ENCODE measurements at places on chromosomes 1 and 21.

DNA sequence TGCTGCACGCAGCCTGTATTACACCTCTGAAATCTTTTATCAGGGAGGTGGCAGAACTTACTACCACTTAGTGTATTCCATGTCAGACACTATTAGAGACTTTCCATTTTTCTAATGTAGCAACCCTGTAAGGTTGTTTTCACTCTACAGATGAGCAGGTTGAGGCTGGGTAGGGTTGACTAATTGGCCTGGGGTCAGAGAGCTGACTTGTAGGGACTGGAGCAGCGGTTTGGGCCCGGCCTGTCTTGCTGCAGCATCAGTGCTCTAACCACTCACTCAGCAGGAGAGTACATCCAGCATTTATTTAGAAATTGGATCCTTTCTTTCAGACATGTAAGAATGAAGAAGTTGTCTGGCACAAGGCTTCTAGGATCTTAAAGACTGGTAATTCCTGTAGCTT is 25.7 kb upstream of the NBL1 start:
- DNase-seq, result no peak

GRCh38 chr1:109089242-109090015 is 1.1 kb upstream of the TMEM167B start:
- peak; percentile 41 for DNase-seq

DNA sequence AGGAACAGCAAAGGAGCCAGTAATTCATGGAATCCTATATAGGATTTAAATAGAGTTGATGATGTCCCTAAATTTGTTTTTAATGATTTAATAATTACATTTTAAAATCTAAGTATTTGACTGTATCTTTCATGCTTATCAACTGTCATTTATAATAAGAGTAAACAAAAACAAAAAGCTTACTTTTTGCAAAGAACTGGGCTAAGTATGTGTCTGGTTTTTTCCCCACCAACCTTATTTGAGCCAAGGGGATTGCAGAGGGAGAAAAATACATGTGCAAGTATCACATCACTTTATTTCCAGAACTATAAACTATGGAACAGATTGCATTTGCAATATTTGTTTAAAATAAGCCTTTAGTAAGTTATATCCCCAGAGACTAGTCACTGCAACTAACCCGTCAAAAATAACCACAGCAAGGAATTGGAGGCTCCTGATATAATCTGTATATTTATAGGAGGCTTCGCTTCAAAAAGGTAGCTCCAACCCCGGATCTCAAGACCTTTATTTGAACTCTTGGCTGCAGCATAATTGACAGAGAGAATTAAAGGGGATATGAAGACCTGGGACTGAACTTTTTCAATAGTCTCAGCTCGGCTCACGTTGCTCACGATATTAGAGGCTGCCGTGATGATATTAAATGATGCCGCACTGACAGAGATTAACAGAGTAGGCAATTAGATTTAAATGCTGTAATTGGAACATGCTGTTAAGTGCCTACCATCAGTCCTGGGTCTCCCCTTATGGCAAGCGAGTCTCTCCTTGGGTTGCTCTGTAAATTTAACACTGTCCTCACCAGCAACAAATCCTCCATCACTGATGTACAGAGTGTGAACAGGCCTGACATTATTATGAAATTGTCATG is 329.1 kb upstream of the NFIA start:
- DNase-seq, result no peak

- no peak for DNase-seq
These were observed 26.6 kb downstream of the ATF6 start for GRCh38 chr1:161792740-161793139.

- DNase-seq, result no peak
These were observed 371.7 kb upstream of the BRINP3 start for GRCh38 chr1:190849346-190849745.

DNA sequence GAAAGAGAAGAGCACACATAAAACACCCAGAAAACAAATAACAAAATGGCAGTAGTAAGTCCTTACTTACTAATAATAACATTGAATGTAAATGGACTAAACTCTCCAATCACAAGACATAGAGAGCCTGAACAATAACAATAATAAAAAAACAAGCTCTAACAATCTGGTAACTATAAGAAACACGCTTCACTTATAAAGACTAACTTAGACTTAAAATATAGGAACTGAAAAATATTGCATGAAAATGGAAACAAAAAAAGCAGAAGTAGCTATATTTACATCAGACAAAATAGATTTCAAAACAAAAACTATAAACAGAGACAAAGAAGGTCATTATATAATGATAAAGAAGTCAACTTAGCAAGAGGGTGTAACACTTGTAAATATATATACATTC is 83.1 kb upstream of the LYPLAL1 start:
- no peak for DNase-seq

DNA sequence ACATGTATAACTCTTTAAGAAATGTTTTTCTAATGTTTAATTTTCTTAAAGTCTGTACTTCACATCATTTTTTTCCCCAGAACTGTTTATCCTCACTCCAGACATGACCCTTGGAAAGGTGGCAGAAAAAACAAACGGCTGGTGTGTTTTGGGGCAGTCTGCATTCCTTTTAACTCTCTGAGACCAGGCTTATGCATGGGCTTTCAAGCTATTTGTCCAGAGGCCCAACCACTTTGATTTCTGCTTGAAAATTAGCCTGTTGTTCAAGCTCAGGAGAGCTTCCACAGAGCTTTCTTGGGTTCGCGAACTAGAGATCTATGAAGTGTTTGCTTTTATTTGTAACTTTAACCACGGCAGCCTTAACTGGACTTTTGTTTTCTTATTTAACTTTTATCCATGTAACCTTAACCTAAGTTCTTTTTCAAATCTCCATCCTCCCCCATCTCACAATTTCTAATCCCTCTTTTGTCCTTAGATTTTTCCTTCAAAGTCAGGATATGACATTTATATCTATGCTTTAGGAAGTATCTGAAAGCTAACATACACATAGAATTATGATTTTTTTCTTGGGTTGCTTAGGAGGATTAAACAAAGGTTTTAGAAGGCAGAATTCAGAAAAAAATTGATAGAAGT is 111.8 kb downstream of the FGGY start:
- no peak for DNase-seq

DNA sequence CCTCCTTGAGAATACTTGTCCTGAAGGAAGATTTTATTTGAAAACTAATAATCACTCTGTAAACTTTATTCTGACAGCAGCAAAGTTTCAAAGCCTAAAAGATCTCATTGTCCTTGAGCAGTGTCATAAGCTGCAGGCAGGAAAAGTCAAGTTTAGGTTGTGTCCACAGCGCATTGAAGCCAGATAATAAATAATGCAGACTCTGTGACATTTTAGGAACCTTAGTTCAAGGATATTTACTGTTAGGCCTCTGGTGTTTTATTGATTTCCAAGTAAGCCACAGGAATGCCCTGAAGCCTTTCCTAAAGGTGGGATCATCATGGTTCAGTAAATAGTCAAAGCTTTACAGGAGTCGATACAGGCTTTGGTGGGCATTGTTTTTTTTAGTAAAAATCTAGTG is 356.4 kb upstream of the SGIP1 start:
- DNase-seq, result no peak

- no peak for DNase-seq
These were observed 25.3 kb upstream of the EFHD2 start for GRCh38 chr1:15384301-15384901.

DNA sequence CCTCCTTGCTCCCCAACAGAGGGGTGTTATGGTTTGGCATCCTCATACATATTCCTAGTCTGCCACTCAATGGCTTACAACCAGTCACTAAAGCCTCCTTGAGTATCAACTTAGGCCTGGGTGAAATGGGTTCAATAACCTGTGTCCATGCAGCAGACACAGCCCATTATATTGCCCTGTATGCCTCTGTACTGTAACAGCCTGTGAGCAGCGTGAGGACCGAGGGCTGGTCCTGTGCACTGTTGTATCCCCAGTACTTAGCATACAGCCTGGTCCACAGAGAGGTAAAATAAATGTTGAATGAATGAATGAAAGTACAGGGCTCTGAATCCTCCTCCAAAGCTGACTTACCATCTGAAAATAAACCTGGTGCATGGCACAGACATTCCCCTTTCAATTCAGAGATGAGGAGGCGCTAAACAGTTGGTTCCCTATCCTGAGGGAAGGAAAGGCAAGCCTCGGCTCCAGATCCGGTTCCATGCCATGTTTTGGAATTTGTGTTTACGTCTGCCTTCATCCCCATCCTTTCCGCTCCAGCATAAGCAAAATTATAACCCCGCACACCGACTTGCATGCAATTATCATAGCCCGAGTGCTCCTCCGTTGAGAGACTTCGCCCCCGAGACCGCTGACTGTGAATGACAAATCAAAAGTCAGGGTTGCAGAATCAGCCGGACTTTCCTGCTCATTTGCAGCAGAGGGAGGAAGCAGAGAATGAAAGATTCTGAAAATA is 45.0 kb upstream of the DNAJC6 start:
- DNase-seq, result no peak

- no peak for DNase-seq
These were observed 67.3 kb downstream of the RUNX1 start for GRCh38 chr21:34981791-34982190.

- no peak for DNase-seq
These were observed 15.8 kb downstream of the SNX7 start for GRCh38 chr1:98677288-98677687.

DNA sequence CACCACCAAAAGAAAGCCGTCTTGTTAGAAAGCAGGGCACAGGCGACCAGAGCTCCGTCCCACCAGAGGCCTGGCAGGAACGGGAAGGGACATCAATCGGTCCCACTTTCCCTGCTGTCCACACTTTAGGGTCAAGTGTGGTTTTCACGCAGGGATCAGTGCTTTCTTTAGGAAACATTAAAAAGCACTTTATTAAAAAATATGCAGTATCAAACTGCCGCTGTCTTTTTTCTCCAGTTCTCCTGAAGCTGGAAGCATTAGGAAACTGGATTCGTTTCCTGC is 437 bp downstream of the IFNLR1 start:
- no peak for DNase-seq

DNA sequence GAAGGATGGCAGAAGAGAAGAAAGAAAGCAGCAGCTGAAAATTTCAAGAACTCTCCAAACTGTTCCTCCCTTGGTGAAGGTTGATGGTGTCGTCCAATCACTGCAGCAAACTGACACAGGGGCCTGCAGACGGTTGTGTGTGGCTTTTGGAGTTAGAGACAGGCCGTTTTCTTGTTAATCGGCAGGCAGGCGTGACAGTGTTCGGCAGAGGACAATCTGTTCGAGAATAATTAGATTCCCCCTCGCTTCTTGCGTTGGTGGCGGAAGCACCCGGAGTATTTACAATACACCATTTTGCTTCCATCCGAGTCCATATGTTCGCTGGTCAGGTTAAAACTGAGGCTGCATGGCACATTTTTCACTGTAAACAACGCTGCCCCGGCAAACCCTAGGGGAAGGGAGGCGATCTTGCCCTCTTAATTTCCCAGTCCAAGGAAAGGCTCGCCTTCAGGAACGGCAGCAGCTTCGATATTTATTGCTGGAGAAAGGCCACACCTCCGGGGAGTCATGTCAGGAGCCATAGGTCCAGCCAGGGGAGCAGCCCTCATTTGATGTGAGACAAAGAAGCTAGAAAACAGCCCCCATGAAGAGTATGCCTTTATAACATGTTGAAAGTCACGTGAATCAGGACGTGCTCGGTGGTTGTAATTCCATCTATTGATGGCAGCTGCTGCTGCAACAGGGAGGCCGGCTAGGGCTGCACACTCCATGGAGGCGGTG is 360.1 kb downstream of the SMYD3 start:
- DNase-seq, result no peak

GRCh38 chr21:20024741-20025140 is 973.5 kb upstream of the NCAM2 start:
- no peak for DNase-seq

DNA sequence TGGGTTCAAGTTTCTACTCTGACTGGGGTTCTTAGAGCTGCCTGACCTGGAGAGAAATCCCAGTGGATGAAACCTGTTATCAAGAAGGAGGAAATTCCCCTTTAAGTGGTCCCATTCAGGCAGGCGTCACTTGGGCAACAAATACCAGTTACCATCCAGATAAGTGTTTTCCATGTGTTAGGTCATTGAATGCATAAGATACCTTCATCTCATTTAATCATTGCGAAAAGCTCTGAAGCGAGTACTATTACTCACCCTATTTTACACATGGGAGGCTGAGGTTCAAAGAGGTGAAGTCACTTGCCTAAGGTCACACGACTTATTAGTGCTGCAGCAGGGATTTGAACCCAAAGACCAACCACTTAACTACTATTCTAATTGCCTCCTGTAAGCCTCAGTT is 45.5 kb upstream of the RPL11 start:
- DNase-seq, result no peak

DNA sequence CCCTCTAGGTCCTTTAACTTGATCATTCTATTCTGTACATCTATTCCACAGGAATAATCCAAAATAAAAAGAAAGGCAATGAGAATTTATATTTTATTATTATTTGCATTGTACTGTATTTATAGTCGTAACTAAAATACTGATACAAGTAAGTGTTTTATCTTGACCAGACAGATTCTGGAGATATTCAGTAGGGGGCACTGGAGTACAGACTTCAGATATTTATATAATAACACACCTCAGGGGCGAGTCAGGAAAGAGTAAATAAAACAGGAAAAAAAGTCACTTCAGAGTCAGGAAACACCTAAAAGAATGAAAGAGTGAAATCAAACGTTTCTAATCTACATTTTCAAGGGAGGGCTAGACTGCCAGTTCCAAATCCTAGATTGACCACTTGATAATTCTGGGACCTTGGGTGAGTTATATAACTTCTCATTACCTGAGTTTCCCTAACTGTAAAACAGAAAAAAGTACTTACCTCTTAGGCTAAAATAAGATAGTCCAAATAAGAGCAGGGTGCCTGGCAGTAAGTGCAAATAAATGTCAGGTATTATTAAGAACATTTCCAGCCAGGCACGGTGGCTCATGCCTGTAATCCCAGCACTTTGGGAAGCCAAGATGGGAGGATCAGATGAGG is 31.1 kb upstream of the MTF1 start:
- no peak for DNase-seq

GRCh38 chr1:156129687-156130577 is 15.4 kb downstream of the LMNA start:
- peak; percentile 87 for DNase-seq

GRCh38 chr1:112689842-112690237 is 15.4 kb downstream of the MOV10 start:
- no peak for DNase-seq

GRCh38 chr1:239816081-239816782 is 275.5 kb upstream of the FMN2 start:
- no peak for DNase-seq

DNA sequence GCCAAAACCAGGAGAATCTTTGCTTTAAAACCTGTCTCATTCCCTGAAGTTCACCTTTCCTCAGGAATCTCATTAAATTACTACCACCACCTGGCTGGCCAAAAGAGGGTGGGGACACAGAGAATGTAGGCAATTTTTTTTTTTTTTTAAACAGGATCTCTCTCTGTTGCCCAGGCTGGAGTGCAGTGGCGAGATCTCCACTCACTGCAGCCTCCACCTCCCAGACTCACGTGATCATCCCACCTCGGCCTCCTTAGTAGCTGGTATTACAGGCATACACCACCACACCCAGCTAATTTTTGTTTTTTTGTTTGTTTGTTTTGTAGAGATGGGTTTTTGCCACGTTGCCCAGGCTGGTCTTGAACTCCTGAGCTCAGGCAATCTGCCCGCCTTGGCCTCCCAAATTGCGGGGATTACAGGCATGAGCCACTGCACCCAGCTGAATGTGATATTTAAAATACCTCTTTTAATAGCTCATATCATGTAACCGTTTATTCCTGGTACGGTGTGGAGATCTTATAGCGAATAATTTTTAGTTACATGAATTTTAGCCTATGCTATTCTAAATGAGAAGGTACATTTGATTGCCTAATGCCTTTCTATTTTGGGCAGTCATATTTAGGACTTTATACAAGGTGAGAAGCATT is 84.5 kb downstream of the POU2F1 start:
- DNase-seq, result no peak

GRCh38 chr1:206505702-206506355 is 1.5 kb upstream of the RASSF5 start:
- no peak for DNase-seq

Measured in activated naive CD4-positive, alpha-beta T cell treated with anti-CD3 and anti-CD28 coated beads, Interleukin-2, amount 10 ng/mL, durations not matched to agents 7 days and 5 days (primary cell).